ENCODE measurements at places on chromosomes 11 and 22.
A peak's percentile ranks its signal among the peaks of the same experiment; 100 is the strongest.

DNA sequence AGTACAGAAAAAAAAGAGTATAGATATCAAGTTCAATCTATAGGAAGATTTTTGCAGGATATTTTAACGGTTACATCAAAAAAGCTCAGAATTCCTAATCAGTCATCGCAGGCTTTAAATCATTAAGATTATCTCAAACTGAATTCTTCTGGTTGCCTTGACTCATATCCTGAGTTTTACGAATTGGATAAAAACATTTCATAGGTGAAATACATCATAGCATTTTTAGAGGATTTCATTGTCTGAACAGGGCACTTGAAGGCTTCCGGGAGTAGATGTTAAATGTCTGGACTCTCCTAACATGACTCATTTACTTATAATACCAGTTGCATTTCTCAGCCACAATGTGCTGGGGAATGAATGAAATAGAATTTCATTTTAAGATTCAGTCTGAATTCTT lies 2216.6 kb upstream of the RAG2 start:
- DNase-seq = no peak

DNA sequence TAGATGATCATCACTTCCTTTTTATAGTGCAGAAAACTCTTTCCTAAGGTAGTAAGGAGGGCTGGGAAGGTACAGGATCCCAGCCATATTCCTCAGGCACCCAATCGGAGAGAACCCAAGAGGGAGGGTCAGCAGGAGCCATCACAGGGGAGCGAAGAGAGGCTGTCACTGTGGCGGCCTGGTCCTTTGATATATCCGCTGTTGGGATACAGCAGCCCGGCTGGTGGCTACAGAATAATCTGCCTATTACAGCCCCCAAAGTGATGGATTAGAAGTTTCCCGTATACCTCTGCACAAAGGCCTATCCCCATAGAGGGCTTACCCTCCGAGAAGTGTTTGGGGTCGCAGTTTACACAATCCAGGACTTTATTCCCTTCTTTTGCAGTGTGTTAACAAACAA lies 48.5 kb downstream of the OR4D9 start:
- no peak for DNase-seq

DNA sequence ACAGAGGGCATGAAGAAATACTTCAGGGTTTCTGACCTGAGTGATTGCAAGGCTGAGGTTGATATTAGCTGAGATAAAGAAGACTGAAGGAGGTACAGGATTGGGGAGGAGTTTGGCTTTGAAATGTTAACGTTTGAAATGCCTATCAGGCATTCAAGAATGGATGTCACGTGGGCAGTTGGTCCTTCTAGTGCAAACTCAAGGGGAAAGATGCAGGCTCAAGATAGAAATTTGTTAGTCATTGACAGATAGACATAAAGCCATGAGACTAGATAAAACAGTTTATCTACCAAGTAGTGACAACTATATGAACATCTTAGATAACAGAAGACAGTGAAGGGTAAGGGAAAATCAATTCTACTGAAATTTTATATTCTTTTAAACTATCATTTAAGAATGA lies 23.1 kb downstream of the TTC17 start:
- DNase-seq = no peak

DNA sequence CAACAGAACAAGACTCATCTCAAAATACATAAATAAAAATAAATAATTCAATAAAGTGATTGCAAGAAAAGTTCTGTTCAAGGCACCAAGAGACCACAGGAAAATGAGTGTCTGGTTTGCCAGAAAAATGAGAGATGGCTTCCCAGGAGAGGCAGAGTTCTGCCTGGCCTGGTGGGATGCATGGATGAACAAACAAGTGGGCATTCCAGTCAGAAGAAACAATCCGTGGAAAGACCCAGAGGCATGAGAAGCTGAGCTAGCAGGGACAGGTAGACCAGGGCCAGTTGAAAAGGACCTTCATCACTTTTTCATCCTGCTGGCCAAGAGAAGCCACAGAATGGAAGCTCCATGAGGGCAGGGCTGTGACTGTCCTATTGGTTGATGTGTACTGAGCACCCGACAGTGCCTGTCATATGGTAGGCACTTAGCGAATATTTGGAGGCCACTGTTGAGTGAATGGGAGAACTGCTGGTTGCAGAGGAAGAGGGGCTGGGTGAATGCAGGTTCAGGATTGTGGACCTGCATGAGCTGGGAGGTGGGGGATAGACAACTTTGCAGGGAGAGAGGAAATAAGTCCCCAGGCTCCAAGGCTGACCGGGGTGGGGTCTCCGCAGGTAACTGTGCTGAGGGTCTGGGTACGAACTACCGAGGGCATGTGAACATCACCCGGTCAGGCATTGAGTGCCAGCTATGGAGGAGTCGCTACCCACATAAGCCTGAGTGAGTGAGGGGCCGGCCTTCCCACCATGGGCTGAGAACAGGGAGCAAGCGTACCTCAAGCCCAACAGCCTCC lies 3.7 kb downstream of the F2 start:
- DNase-seq = no peak

DNA sequence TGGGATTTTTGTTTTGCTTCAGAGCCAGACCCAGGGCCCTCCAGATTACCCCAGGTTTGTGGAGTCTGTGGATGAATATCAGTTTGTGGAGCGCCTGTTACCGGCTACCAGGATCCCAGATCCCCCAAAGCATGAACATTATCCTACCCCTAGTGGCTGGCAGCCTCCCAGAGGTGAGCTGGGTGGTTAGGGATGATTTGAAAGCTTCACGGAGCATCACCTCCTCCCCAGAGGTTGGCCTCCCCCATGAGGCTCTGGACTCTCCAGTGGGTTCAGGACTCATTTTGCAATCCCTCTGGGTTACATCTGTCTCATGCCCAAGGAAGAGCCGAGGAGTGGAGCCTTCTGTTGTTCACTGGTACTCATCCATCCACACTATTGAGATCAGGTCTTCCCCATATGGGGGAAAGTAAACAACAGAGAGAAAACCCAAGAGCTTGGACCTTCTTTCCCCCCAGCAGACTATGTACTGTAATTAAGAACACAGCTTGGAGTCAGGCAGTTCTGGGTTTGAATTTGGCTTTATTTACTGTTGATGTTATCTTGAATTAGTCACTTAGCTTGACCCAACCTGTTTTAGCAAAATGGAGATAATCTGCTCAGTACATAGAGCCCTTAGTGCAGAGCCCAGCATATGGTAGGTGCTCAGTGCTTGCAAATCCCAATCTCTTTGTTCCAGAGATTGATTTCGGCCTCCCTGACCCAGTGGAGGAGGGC lies 2.5 kb downstream of the MRPL49 start:
- no peak for DNase-seq

- DNase-seq = no peak
Observed at GRCh38 chr22:36764641-36765040, 11.3 kb downstream of the IFT27 start.

DNA sequence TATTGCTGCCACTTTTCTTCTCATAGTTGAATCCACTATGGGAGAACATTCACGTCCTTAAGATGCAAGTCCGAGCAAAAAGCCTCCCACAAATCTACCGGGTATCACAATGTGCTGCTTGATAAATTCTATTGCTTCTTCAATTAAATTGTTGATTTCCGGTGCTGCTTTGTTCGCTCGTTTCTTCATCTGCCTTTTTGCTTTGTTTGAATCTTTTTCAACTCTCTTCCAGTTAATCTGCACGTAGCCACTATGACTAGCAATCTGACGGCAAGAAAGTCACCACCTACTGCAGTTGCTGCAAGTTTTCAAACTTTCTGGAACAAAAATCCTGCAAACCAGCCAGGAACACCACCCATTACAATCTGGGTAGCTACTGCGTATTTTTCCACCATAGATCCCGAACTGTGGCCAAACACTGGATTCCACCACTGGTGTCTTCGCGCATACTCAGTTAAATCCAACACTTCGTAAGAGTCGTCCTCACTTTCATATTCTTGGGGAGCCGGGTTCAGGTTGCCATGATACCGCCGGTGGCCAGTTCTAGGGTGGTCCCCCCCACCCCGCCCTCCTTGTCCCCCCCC lies 59.1 kb downstream of the CLMP start:
- DNase-seq = no peak

- DNase-seq = no peak
Observed at GRCh38 chr22:28589102-28589750, 90.4 kb downstream of the TTC28 start.

DNA sequence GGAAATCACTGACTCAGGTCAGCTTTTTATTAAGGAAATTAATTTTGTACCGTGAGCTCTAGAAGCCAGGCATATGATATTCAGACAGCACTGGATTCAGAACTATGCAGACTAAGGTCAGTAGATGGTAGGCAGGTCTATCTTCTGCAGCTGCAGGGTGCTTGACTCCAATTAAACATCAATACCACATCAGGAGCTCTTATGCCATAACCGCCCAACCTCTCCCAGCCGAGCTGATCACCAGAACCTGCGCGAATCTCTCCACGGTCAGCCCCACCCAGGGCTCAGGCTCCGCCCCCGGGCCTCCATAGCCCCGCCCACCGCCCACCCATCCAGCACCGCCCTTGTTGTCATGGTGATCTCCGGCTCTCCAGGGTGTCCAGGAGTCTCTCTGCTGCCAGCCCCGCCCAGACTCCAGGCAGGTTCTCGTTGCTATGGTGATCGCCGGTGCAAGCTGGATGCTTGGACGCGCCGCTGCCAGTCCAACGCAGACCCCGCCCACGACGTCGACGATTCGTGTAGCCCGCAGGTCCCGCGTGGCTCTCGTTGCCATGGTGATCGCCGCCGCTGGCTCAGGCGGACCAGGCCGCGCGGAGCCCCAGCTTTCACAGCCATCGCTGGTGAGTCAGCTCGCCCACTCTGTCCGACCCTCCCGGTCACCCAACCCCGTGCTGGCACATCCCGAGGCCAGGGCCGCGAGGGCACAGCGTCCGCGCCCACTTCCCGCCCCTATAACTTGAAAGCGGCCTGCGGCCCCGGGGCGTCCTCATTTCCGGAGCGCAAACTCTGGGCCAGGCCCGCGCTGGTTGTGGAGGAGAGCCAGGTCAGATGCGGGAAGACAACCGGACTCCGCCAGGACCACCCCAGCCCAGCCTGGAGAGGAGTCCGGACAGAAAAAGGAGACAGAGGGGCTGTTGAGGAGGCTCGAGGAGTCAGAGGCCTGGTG lies at the start of gene RAB36:
Gene RAB36, plus strand, starts transcription at position 546 of the 946 bp plus-strand sequence. CDS start 1,140 bp downstream, outside the sequence.
- DNase-seq = peak; percentile 90

- no peak for DNase-seq
Observed at GRCh38 chr11:68528630-68529029, 68.1 kb downstream of the PPP6R3 start.

DNA sequence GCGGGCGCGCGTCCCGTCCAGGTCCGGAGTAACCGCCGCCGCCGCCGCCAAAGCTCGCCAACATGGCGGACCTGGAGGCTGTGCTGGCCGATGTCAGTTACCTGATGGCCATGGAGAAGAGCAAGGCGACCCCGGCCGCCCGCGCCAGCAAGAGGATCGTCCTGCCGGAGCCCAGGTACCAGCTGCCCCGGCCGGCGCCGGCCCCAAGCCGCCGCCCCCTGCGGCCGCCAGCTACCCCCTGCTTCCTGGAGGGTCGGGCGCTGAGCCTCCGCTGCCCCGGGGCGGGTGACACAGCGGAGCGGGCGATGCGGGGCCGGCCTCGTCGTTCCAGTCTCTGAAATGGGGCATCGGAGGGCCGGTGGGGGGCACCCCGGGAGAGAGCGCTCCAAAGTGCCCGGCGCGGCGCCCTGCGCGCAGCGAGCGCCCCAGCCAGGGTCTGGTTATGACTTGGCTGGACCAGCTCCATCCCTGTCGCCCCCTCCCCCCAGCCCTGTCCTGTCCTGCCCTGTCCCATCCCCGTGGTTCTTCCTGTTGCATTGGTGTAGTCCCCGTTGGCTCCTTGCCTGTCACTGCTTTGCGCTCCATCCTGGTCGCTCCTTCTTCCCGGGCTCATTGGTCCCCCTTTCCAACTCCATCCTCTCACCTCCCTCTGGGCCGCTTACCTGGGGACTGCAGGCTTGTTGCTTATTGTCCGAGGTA lies 653 bp downstream of the GRK3 start:
- DNase-seq = peak; percentile 53

GRCh38 chr11:114501901-114502300 lies 57.8 kb downstream of the NXPE1 start:
- no peak for DNase-seq

DNA sequence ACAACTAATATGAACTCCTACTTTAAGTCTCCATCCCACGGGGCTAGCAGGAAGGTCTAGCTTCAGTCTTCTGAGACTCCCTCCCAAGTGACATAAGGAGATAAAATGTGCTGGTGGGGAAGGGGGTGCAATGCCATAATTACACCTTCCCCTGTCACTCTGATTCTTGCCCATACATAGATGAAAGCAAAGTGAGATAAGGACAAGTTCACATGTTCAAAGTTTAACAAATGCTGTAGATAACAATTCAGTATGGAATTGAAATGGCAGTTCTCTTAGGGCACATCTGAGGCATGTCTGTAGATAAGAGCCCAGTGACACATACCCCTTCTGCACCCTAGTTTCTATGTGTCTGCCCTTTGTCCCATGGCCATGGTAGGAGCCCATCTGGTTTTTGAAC lies 38.2 kb upstream of the PANX1 start:
- DNase-seq = no peak

DNA sequence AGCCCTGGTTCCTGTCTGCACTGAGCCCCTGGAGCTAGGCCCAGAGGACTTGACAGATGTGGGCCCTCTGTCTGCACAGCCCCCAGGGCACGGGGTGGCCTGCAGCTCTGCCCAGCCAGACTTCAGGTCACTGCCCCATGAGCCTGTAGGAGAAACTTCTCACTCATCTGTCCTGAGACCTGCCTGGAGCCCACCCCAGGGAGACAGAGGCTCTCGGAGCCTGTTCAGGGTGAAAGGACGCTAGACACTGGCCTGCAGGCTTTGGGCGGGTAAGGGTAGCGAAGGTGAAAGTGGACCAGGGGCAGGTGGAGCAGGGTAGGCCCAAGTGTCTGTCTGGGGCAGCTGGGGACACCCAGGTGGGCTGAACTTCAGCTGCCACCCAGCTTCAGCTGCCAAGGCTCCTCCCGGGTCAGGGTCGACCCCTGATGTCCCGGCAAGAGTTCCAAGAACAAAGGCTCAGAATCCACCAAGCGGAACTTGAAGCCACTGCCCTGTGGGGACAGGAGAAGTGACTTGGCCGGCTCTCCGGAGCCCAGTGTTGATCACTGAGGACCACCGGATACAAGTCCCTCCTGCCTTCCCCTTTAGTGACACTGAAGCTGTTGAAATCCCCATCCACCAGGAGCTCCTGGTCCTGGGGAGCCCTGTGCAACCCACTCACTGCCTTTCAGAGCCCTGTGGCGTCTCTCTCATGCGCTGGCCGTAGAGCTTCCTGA lies 90.3 kb downstream of the KCNQ1 start:
- DNase-seq = no peak

DNA sequence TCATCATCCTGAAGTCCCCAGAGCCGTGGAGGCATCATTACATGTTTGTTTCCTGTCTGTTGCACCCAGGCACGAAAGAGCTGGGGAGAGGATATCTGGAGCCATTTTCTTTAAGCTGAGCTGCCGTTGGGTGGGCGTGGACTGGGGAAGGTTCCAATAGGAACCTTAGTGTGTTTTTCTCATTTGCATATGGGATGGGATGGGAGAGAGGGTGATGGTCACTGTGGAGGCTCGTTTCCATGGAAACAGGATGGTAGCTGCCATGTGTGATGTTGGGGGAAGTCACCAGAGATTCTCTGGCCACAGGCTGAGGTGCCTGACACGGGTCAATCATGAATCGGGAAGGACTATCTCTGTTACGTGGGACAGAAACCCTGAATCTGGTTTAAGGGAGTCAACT lies 39.7 kb downstream of the CACNA1I start:
- no peak for DNase-seq
